ENCODE measurements at places on chromosomes 5 and 9.

DNA sequence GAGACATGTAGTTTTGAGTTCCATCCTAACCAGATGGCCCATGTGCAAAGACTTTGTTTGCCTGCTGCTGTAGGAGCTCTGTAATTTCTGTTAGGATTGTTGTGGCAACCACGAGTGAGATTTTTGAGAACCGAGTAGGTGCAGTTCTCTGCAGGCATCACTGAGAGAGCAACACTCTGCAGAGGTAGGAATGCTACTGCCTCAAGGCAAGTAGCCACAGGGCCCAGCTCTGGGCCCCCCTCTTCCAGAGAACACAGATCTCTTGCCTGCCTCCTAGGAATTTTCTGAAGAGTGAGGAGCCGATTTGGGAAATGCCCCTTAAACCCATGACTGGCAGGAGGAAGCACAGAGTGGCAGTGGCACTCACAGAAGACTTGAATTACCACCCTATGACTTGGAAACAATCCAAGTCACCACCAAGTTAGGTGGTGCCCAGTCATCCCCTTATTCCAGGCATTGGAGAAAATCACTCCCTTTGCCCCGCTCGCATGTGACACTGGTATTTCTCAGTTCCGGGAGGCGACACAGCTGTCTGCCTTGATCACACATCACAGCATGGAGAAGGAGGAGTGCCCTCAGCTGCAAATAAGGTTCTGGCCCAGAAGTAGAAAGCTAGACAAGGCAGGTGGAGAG is 52.5 kb upstream of the SLC2A8 start:
- no peak for DNase-seq

- no peak for DNase-seq
Measured at GRCh38 chr5:7827610-7828009, 23.3 kb downstream of the CFAP90 start.

DNA sequence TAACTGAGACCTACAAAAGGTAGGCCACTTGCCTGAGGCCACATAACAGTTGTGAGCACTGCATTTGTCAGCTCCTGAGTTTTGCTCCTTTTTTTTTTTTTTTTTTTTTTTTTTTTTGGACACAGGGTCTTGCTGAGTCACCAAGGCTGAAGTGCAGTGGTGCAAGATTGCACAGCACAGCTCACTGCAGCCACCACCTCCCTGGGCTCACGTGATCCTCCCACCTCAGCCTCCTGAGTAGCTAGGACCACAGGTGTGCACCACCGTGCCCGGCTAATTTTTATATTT is 37.1 kb downstream of the LAMC3 start:
- DNase-seq = no peak

- peak; percentile 71 for DNase-seq
Measured at GRCh38 chr9:126621061-126621918, 7.6 kb downstream of the LMX1B start.

DNA sequence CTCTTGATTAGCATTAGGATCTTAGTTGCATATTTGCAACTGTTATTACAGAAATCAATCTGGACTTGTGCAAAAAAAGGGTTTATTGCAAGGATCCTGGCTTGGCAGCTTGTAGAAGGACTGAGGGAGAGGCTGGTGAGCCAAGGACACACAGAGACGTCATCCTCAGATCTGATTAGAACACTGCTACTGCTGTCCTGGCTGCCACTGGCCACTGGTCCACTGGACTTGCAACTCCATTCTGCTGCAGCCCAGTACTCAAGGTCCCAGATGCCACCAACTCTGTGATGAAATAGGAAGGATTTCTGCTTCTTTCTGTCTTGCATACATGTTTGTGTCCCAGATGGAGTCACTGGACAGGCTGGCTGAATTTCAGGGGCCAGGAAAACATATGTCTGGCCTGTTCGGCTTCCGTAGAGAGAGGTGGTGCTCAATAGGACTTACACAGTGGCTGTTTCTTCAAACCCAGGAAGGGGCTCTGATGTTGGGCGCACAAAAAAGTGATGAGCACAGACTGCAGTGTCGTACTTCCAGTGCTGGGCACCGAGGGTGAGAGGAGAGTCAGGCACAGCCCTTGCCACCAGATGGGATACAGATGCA is 68.9 kb upstream of the SH3PXD2B start:
- DNase-seq = no peak

DNA sequence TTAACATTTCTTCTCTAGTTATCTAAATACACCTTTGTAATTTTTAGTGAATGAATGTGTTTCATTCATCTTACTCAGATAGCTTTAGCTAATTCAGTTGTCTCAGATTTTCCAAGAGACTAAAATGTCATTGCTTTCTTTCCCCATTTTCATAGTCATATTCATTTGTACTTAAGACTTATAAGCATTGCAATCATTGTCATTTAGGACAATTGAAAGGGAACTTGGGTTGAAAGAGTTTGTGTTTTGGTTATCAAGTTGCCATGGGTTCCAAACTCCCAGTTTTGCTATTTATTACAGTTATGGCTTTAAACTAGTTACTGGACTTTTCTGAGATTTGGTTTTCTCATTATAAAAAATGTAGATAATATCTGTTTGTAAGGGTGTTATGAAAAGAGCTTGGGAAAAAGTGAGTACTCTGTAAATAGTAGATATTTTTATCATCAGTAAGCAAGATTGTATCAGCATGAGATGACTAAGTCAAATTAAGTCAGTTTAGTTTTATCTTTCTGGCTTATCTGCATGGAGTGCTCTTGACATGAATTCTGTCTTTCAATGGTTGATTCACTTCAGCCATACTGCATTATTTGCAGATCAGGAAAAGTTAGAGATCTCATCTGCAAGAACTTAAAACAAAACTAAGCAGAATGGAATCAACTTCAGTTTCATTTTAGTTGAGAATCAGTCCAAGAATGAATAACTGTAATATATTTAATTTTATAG is 107.5 kb downstream of the PBX3 start:
- no peak for DNase-seq

DNA sequence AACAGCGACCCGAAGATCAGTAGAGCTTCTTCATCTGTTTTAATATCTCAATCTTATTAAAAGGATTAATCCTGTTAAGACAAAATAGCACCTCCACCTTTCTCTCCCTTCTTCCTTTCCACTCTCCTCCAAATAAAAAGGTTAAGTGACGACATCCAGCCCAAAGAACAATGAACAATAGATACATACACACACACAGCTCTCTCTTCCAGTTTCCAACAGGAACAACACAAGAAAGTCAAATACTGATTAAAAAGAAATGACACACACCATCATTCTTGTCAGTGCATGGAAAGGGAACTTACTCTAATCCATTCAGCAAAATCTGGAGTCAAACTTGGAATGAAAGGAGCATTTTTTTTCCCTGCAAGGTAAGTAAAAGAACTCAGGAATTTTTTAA is 2.8 kb downstream of the ARL15 start:
- no peak for DNase-seq

DNA sequence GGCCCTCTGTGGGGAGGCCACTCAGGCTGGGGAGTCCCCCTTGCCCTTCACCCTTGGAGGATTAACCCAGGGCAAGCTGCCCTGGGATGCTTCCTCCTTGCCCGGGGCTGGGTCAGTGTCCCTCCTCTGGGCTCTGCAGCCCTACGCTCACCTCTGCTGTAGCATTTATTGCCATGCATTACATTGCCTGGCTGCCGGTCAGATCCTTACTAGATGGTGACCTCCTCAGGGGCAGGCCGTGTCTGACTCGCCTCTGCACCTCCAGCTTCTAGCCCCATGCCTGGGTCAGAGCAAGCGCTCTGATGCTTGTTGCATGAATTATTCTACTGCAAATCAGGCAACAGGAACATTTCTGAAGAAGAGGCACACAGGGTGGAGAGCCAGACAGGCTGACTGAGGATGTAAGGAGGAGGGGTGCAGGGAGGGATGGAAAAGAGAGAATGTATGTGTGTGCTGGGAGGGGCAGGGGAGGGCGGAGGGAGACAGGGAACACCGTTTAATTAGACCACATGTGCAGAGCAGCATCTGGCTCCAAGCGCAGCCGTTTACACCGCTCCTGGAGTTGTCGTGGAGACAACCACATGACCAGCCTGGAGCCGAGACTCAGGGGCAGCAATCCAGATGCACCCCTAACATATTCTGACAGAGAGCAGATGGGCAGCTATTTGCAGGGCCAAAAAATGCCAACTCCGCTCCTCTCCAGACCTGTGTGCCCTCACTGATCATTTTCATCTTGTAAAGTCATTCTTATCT is 117.0 kb downstream of the CRB2 start:
- DNase-seq = peak; percentile 53

DNA sequence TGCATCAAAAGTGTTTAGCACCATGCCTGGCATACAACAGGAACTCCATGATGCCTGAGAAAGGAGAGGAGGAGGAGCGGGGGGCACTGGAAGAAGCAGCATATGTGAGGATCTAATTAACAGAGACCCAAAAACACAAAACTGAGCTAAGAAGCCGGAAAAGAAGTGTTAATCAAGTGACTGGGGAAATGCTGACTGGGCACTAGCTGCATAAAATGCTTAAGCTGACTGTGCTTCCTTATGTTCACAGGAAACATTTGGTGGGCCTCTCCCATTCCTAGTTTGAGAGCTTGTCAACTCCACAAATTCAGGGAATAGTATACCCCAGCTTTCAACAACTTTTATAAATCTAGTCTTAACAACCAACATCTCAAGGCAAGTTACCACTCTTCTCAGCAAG is 26.6 kb downstream of the DEPDC1B start:
- no peak for DNase-seq

DNA sequence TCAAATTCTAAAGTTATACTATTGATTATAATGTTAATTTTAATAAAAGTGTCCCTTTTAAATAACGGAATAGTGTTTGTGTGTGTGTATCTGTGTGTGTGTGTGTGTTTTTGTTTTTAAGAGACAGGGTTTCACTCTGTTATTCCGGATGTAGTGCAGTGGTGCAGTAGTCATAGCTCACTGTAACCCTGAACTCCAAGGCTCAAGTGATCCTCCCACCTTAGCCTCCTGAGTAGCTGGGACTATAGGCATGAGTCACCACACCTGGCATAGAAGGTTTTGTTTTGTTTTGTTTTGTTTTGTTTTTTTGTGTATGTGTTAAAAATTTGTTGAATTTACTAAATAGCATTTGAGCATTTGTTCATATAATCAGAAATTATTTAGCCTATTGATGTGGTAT is 64.6 kb downstream of the YTHDC2 start:
- DNase-seq = no peak

GRCh38 chr5:87282269-87282668 is 14.6 kb downstream of the RASA1 start:
- DNase-seq = no peak

DNA sequence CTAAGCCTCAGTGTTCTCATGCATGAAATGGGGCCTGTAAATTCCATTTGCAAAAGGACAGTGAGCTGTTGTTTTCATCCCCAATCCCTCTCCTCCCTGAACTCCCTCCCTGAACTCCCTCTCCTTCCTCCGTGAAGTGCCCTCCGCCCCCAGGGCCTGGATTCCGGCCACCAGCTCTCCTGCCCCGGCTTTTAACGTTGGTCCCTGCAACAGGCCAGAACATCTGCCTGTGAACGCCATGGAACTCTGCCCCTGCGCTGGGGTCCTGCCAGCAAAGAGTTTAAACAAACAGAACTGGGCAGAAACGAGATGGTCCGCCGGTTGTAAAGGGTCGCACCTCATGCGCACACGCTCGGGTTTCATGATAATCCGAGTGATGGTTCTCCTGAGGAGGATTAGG is 62.4 kb downstream of the SMIM23 start:
- DNase-seq = no peak

DNA sequence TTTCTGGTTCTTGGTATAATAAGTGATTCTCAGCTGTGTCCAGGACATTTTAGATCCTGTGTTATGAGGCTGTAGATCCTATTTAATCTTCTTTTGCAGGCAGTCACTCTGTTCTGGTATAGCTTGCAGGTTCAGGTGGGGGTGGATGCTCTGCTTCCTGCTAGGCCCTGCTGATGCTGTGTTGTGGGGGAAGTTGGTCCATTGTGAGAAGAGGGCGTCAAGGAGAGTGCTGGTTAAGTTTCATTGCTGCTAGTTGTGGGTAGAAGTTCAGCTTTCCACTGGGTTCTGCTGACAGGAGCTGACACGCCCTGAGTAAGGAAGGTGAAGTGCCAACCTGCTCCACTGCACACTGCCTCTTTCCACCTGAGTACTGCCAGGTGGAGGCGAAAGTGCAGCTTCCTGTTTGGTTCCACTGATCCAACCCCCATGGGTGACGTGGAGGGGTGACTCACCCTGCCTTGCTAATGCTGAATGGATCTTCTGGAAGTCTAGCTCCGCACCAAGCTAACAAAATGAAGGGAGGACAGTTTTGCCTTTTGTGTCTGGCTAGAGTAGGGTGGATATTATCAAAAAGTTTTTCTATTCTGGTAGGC is 16.3 kb downstream of the NMRK1 start:
- no peak for DNase-seq

DNA sequence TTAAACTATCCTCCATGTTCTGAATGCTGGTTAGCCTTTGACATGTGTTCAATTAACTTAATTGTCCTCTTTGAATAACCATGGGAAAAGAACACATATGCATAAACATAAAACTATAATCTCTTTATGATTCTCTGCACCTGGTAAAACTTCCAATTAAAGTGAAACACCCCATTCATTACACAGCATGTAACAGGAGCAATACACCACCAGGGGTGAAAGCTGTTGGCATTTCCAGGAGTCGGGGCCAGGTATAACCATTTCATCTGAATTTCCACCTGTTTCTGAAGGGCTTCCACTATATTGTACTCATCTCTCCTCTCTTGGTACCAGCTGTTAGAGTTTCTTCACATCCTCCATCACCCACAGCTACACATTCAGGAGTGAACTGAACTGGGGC is 303.8 kb downstream of the EDIL3 start:
- no peak for DNase-seq

GRCh38 chr5:139064613-139065012 is 133.6 kb downstream of the SIL1 start:
- DNase-seq = no peak

DNA sequence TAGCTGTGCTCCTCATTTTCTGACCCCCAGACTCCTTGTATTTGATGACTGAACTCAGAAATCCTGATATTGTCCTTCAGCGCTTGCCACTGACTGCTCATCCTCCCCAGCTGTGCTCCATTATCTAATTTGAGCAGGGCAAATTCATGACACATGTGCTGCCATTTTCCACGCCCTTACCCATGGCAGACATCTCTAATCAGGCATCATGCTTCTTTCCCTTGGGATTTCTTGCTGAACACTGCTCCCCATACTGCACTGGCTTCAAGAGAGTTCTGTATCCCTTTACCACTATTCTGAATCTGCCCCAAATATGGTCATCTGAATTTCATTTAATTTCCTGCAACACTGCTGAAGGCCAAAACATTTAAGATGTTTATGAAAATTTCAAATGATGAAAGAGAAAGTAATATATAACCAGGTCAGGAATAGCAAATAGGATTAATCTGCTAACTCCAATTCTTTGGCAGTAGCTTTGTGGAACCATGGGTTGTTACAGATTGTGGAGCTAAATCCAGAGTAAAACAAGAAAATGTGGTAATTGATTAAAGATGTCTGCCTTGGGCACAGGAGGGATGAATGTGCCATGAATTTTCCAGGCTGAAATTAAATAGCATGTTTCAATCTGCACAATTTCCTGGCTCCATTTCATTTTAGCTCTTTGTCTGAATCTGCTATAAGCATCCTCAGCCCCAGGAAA is 93.6 kb downstream of the CYFIP2 start:
- DNase-seq = no peak

- DNase-seq = no peak
Measured at GRCh38 chr5:147699496-147700088, 82.9 kb downstream of the JAKMIP2 start.

- DNase-seq = no peak
Measured at GRCh38 chr5:11814373-11814772, 89.9 kb downstream of the CTNND2 start.

GRCh38 chr9:107969141-107969540 is 479.6 kb upstream of the KLF4 start:
- no peak for DNase-seq
